ENCODE measurements at places on chromosomes 1 and 21. TPM values are rescaled to one million over a fixed set of nuclear protein-coding genes. Genes with fewer than 3 reads are reported as not detected.

GRCh38 chr1:103160281-103160680 lies 52.0 kb upstream of the COL11A1 start:
- no peak for DNase-seq

Gene GUCA2A
- total RNA-seq = 2,096 TPM

GRCh38 chr1:9900142-9901043 lies 9.7 kb downstream of the CTNNBIP1 start:
- peak; percentile 83 for DNase-seq

Gene HMGCS2
- total RNA-seq = 583 TPM

DNA sequence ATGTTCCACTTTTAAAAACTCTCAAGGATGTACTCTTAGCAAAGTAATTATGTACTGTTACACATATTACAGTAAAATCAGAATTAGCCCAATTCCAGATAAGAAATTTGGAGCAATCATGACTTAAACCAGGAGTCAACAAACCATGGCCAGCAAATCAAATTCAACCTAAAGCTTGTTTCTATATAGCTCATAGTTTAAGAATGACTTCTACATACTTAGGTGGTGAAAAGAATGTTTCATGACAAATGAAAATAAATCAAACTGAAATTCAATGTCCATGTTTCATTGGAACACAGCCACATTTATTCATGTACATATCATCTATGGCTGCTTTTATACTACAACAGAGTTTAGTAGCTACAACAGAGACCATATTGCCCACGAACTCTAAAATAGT lies 35.1 kb downstream of the FRRS1 start:
- no peak for DNase-seq

DNA sequence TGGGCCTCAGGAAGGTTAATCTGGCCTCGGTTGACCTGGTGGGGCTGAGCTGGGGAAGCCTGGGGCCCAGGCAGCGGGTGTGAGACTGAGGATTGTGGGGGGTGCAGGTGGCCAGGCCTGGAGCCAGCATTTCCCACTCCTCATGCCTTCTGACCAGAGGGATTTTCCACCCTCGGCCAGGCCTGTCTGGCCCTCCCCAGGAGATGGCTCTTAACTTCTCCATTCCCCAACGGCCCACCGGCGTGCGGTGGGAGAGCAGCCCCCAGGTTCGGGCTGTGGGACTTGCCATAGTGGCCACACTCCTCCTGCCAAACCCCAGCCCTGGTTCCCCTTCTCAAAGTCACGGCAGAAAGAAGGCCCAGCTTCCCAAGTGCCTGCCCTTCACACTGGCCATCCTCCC lies 126.5 kb upstream of the RUNX3 start:
- DNase-seq = no peak

All from left colon (tissue), 2 donors.